ENCODE measurements at places on chromosomes 4 and X. TPM values are rescaled to one million over a fixed set of nuclear protein-coding genes. Genes with fewer than 3 reads are reported as not detected.

PF4V1 gene
- 0.33 TPM for total RNA-seq

STOX2 gene
- 0.12 TPM for total RNA-seq

ASB11 gene
- total RNA-seq, result not detected

SCML2 gene
- total RNA-seq, result 1.5 TPM

ZCCHC18 gene
- 2.0 TPM for total RNA-seq

TMSB15B gene
- total RNA-seq, result 4.9 TPM

SASH3 gene
- not detected for total RNA-seq
